ENCODE measurements at places on chromosomes 4 and X.

- no peak for DNase-seq
Measured at GRCh38 chrX:103624111-103624510, 4.7 kb upstream of the TCEAL1 start.

GRCh38 chrX:103628386-103629317 is at the start of gene TCEAL1:
Gene TCEAL1 (plus strand): TSS chrX:103628975. CDS start chrX:103629917, 942 bp downstream.
- peak; percentile 80 for DNase-seq

DNA sequence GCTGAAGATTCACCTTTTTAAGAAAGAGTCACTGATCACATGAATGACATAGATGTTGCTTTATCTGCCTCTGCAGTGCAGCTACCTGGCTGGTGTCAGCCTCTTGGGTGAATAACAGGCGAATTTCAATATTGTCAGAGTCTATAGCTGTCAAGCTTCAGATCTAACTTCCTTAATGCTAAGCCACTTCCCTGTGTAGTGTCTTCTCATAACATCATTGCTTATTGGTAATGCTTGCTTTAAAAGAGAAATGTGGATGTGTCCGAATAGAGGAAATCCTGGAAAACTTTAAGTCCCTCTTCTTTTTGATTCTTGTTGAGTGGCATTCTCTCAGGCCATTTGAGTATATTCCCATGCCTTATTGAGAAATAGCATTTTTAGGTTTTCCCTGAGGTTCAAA is 7.3 kb upstream of the IGFBP7 start:
- no peak for DNase-seq

- no peak for DNase-seq
Measured at GRCh38 chr4:56085275-56085674, 136.5 kb downstream of the CEP135 start.

GRCh38 chr4:147950841-147951240 is 219.0 kb downstream of the ARHGAP10 start:
- DNase-seq, result no peak

DNA sequence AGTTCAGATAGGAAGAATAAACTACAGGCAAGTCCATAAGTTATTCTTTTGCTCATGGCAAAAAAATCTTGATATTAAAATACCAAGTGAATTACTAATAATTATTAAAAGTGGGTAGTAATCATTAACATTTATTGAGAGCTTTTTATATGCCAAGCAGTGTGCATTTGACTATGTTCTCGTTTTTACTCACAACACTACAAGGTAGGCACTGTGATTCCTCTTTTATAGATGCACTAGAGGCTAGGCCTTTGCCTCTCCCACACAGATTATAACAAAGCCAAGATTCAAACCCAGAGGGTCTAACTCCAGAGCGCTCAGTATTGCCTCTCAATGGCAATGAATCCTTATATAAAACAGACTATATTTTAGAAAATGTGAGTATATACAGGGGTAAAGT is 254.2 kb downstream of the NAF1 start:
- DNase-seq, result no peak

DNA sequence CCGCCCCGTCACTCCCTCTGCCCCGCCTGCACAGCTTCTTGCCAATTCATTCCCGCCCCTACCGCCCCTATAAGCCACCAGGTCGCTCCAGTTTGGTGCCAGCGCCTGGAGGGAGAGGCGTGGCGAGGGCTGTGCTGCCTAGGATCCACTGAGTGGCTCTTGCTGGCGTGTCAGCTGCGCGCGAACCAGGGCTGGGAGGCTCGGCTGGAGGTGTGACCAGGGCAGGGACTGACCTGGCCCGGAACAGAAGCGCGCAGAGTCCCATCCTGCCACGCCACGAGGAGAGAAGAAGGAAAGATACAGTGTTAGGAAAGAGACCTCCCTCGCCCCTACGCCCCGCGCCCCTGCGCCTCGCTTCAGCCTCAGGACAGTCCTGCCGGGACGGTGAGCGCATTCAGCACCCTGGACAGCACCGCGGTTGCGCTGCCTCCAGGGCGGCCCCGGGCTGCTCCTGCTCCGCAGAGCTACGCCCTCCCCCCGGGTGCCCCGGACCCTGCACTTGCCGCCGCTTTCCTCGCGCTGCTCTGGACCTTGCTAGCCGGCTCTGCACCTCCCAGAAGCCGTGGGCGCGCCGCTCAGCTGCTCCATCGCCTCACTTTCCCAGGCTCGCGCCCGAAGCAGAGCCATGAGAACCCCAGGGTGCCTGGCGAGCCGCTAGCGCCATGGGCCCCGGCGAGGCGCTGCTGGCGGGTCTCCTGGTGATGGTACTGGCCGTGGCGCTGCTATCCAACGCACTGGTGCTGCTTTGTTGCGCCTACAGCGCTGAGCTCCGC is at the start of gene GPR78:
GPR78 (plus strand) TSS at position 72 of the 773 bp plus-strand sequence; CDS start at position 663, 591 bp downstream.
- peak; percentile 80 for DNase-seq

DNA sequence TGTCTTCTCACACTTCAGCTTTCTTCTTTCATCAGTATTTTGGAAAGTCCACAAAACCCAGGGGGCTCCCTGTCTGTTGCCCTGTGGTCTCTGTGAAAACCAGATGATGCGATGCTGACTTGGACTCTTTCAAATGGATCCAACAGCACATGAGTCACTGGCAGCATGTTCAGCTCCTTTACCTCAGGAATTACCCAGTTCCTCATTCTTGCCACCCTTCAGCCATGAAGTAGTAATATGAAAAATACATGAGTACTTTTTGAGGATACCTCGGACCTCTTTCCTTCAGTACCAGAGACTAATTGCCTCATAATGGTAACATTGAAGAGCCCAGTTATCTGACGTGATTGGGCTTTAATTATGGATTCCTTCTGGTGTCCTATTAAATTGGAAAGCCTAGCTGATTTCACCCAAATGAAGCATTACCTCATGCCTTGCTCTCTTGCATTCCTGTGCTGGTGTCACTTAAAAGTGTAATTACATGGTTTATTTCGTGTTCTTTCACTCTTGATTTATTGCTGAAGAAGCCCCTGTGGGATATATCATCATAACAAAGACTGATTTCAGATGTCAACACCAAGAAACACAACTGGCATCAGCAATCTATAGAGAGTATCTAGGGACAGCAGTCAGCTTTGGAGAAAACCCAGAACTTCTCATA is 63.4 kb downstream of the NFKB1 start:
- no peak for DNase-seq

GRCh38 chr4:169079942-169080827 is 70.1 kb upstream of the CBR4 start:
- peak; percentile 43 for DNase-seq

DNA sequence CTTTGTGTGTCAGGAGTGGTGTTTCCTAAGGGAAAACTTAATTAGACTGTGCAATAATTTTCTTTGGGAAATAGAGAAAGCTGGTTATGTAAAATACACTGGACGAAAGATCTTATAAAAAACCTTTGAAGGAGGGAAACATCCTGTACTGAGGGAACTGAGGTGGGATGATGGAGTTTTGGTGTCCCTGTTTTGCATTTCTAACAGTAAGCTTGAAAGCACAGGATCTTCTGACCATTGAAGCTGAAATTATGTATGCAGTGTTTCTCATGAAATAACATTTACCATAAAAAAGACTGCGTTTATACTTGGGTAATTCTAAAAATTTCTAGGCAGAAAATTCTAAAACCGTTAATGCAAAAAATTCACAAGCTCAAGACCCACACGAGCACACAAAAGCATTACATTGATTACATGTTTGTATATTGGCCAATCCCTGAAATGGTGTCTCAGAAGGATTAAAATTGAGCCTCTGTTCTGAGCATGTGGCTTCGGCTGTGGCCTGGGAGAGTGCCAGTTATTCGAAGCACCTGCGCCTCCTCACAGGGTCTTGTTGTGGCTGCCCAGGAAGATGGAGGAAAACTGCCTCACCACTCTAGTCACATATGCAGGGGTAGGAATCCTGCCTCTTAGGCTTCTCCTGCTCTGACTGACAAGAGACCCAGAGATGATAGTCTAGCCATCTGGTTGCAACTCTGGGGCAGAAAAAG is 49.5 kb downstream of the JADE3 start:
- no peak for DNase-seq

- DNase-seq, result no peak
Measured at GRCh38 chr4:4315461-4316149, 25.6 kb downstream of the ZBTB49 start.

DNA sequence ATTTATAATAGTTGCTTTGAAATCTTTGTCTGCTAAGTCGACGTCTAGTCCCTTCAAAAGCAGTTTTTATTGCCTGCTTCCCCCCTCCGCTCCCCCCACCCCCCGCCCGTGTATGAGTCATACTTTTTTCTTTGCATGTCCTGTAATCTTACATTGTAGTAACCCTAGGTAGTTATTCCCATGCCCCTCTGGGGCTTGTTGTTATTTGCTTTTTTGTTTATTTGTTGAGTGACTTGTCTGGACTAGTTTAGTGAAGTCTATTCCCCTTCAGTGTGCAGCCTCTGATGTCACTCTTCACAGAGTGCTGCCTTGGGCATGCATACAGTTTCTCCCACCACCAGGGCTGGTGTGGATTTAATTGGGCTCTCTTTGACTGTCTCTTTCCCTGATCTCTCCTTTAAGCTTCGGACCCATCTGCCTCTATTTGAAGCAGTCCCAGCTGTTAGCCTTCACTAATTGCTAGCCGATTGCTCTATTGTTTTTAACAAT is 86.2 kb downstream of the PPEF1 start:
- no peak for DNase-seq

DNA sequence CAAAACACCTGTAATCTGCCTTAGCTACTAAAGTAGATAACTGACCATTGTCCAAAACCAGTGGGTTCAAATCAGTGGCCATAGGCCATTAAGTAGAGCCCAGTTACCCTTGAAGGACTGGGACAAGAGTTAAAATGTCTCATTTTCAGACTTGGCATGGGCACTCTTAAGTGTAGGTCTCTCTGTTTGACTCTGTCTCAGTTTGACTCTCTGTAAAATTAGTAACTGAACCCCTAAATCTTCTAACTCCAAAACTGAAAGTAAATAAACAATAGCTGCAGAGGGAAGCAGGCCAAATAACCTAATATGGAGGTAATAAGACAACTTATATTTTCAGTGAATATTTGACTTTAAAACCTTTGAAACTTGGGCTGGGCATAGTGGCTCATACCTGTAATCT is 89.1 kb downstream of the SLC16A2 start:
- DNase-seq, result no peak

DNA sequence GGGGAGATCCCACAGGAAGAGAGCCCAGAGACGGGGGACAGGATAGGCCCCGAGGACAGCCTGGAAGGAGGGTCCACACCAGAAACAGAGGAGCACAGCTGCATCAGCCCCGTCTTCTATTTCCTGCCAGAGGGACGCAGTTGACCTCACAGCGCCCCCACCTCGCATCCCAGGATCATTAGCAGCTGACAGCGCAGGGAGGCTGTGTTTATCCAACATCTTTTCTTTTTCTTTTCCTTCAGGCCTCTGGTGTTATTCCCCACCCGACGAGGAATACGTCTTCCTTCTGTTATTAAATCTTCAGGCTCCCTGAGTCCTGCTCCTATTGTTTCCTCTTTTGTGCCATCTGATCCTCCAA is 75.4 kb downstream of the DCHS2 start:
- DNase-seq, result no peak

- no peak for DNase-seq
Measured at GRCh38 chr4:178165251-178165950, 723.2 kb upstream of the AGA start.

GRCh38 chrX:132631579-132632232 is 142.9 kb upstream of the MBNL3 start:
- no peak for DNase-seq

GRCh38 chr4:166003811-166004210 is 130.8 kb downstream of the TLL1 start:
- no peak for DNase-seq

DNA sequence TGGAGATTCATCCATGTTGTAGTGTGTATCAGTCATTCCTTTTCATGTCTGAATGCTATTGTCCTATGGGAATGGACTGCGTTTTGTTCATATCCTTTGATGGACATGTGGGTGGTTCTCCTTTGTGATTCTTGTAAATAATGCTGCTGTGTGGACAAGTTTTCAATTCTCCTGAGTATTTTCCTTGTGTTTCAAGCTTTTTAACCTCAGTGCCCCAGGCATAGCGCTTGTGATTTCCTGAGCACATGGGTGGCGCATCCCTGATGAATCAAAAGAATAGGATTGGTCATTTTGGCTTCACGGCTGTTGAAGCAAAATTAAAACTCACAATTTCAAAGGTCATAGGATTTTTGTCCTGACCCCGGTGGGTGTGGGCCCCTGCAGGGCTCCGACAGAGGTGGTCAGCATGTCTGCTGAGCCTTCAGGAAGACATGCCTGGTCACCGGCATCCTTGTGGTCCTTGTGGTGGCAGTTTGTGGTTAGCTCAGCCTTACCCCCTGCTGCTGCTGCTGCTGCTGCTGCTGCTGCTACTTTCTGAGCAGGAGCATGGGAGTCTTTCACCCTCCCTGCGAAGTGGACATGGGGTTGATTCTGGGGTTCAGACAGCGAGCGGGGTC is 30.0 kb downstream of the SHROOM2 start:
- DNase-seq, result no peak

DNA sequence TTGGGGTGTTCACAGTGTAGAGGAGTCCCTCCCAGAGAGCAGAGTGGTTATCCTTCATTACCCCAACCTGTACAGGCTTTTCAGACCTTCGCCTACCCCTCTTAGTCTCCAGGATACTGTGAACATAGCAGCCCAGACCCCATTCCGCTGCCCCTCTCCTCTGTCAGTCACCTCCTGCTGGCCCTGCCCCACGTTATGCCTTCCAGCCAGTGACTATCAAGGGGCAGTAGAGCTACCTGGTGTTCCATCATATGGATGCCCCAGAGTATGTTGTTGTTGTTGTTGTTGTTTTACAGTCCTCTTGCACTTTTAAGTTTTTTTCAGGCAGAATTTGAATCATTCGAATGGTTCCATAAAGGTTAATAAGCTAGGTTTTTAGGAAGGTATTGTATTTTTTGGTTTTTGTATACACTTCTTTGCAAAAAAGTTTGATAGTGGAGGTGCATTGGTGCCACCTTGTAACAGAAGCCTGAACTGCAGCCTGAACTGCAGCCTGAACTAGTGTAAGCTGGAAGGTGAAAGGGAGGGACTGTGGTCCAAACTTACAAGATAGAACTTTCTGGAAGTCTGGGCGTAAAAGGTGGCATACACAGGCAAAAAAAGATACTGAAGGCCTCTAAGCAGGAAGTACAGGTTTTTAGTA is 101.4 kb upstream of the RAB40AL start:
- DNase-seq, result no peak

DNA sequence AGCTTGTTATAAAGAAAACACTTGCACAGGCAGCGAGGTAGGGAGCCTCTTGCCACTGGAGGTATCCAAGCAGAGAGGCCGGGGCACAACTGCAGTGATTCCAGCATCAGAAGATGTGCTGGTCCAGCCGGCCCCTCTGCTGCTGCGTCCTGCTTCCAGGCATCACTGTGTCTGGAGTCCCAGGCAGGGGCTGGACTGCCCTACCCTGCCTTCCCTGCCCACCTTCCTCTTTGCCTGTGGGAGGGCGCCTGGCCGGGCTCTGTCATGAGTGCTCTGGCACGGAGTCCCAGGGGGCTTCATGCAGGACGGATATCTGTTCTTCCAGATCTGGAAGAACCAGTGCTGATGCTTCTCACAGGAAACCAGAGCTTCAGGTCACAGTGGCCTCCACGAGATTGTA is 187.6 kb upstream of the PSAPL1 start:
- DNase-seq, result no peak
